ENCODE measurements at places on chromosomes 5 and 9.

- no peak for DNase-seq
These were observed 50.0 kb upstream of the RAI14 start for GRCh38 chr5:34606101-34606500.

DNA sequence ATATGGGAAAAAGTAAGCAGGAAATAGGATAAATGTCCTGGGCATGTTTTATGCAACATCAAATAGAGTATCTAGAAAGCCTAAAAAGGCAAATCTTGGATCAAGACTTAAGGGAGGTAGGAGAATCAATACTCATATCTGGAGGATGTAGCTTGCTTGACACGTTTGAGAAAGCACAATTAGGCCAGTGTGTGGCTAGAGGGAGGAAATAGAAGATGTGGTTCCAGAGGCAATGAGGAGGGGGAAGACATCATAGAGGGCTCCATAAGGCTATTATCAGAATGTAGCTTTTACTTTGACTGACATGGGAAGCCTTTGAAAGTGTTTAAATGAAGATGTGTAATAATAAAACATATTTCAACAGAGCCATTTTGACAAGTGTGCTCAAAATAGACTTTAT, 200.7 kb upstream of the CDH12 start:
- no peak for DNase-seq

DNA sequence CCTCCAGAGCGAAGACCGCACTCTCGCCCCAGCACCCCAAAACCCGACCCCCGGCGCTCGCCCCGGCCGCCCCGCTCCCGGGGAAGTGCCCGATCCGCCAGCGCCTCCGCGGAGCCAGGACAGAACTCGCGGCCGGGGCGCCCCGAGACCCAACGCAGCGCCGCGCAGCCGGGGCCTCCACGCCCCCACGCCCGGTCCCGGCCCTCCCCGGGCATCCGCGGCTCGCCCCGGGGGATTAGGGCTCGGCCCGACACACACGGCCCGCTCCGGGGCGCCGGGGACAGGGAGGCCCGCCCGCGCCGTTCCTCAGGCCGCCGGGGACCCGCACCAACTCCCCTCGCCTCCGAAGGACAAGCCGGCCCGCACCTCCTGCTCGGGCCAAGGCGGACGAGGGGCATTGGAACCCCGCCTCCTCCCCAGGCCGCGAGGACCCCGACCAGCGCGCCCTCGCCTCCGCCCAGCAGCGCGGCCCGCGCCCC, 544 bp downstream of the FNBP1 start:
- DNase-seq, result peak; percentile 43

- DNase-seq, result peak; percentile 78
These were observed 49.9 kb upstream of the TTC23L start for GRCh38 chr5:34789021-34789531.

DNA sequence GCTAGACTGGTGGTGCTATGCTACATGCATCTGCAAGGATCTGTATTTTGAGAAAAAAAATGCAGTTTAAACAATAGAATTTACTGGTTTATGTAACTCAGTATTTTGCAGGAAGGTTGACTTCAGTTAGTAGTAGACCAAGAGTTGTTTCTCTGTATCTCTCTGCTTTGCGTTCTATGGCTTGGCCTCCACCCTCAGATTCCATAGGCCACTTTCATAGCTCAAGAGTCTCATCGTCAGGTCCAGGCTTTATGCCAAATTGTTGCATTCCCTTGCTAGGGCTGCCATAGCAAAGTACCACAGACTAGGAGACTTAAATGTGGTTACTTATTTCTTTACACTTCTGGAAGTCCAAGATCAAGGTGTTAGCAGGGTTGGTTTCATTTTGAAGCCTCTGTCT, 48.1 kb upstream of the RORB start:
- DNase-seq, result no peak

DNA sequence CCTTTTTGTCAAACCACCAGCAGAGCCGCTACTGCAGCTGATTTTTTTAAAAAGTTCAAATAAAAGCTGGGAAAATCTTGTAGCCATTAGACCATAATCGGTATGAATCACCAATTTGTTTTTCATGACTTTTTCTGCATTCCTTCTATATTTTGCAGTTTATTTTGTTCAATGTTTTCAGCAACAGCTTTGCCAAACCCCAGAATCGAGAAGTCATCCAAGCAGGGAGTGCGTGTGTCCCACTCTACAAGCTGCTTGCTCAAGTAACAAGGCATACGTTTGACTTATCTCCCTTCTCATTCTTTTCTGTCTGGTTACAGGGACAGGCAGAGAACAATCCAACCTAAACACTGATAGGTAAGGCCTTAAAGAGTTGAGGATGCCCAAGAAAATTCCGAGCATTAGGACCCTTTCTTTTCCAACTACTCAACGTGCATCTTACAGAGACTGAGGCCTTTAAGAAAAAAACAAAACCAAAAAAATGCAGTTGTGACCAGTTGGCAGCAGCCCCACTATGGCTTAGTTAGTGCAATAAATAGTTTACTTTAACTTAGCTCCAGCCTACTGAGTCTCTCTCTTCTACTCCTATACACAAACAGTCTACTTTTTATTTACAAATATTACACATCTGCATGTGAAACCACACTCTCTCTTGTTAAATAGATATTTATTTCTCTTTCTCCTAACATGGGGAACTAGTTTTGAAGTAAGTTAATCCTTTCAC, 134.7 kb upstream of the SLIT3 start:
- no peak for DNase-seq

DNA sequence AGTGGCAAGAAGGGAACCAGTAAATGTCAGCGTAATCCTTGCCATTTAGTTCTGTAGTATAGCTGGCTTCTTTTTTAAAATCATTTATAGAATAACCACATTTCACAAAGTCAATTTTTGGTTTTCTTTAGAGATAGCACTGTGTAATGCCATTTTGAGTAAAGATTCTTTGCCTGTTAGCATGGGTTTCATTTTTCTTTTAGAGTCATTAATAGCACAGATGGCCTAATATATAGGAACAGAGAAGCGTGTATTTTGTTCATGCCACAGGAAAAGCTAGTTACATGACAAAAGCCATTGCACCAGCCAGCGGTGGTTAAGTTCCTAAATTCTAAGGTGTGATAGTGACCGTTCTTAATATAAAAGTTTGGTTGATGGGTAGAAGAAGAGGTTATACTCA, 1363.9 kb downstream of the MAT2B start:
- no peak for DNase-seq

DNA sequence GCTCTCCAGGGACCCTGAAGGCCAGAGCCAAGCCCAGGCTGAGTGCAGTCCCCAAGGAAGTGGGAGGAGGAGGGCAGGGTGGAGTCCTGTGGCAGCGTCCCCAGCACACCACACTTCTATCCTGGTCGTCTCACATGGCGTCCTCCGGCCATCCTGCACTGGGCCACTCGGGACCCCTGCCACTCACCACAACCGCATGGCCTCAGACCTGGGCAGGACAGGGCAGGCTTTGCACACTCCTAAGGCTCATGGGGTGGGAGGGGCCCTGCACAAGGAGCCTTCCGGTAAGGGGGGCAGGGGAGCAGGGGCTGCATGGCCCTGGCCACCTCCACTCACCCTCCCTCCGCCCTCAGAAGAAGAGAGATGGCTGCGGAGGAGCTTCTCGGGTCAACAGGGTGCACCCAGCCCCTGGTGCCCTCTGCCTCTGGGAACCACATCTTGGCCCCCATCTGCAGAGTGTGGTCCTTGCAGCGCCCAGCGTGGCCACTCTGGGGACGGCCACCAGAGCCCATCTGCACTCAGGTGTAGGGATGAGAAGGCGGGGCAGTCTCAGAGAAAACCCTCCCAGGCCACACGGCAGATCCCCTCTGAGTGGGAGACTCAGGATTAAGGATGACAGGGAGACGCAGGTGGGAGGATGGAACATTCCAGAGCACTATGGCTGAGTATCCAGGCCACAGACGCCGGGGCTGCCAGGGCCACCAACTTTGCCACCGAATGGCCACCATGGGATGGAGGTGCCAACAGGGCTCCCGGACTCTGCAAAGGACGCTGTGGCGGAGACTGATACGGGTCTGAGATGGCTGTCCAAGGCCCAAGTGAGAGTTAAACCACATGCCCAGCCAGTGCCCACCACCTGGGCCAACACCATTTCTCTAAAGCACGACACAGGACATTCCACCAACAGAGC, 7.6 kb downstream of the TPPP start:
- no peak for DNase-seq

GRCh38 chr5:151126199-151126645, 31.4 kb downstream of the ANXA6 start:
- DNase-seq, result peak; percentile 66

DNA sequence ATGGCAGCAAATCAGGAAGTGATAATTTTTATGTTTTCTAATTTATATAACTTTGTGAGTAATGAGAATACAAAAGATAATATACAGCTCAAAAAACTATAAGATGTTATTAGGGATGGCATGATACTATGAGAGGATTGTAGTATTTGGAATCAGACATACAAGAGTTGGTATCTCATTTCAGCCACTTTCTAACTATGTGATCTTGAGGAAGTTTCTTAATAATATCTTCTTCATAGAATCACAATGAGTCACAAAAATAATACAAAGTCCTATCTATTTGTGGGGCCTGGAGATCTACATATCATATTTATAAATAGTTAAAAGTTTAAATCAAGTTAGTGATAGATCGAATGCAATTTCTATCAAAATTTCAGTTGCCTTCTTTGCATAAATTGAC, 23.7 kb upstream of the TMED7 start:
- DNase-seq, result no peak

DNA sequence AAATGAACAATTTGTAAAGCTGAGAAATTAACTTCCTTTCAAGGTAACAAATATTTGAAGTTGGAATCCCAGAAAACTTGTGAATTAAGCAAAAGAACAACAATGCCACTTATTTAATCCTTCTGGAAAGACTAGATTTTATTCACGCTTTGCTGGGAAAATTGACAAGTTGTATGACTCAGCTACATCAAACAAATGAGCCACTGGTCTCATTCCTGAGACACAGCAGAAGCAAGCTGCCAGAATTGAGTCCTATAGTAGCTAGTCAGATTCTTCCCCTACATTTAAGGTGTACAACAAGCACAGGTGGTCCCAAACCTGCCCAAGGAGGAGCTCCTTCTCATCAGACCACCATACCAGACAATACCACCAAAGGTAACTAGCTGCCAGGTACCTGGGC, 280.7 kb downstream of the SPOCK1 start:
- DNase-seq, result no peak

- no peak for DNase-seq
These were observed 48.8 kb upstream of the FBN2 start for GRCh38 chr5:128586848-128587247.

DNA sequence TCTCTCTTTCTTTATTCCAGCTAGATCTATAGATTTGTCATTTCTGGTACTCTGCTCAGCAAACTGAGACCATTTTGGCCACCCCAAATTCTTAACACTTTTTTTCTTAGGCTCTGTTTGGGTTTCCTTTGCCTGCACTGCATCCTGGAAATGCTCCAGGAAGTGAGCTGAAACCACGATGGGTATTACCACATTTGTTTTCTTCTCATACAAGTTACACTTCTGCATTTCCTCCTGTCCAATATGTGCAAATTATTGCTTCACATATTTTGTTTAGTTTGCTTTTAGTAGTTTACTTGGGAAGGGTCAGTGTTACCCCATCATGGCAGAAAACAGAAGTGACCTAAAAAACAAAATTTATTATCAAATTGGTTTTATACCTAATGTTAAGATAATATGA, 498.6 kb upstream of the GRIN3A start:
- no peak for DNase-seq

DNA sequence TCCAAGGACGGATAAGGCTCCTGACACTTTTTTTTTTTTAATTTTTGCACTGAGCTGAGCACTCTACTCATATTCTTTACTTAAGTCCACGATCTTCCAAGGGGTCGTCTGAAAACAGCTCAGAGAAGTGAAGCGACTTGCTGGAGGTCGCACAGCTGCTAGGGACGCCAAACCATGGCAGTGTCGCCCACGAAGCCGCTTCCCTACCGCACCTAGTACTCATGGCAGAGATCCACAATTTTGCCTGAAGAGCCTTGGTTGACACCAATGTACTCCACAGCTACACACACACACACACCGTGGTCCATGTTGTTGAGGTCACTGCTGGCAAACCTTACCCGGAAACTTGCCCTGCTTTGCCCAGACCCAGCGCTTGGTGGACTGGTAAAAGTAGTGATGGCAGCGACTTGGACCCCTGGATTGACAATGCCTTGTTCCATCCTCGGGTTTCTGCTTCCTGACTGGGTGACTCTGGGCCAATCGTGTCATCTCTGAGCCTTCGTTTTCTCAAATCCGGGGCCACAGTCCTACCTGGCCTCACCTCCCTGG, 521 bp upstream of the SLIT3 start:
- no peak for DNase-seq

GRCh38 chr9:98625728-98626127, 83.0 kb downstream of the GABBR2 start:
- DNase-seq, result no peak

DNA sequence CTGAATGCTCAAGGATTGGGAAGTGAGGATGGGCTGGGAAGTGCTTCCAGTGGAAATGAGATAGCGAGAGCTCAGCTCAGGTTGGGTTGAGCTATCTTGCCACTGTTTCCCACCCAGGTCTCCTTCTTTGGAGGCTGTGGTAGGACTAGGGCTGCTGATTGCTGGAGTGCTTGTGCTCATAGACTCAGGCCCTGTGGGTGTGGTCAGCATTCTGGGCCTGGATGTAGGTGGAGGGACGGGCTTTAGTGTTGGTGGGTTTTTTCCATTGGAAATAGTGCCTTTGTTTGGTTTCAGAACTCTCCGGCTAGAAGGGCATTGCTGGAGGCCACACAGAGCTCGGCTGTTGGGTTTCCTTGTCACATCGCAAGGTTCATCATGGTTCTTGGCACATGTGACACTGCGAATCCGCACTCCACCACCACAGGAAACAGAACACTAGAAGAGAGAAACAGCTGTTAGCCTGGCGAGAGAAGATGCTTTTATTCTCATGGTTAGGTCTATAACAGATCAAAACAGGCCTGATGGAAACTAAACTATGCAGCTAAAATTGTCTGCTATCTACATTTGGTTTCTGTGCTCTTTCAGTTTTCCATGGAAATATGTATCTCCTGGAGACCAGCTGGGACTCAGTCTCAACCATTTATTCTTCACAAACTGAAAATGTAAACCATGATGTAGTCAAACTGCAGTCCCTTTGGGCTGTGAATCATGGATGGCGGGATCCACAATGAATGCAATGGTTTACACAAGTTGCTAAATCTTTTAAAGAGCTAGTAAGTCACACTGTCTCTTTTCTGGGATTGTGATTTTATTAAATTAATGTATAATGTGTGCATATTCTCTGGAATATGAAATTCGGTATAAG, 136.2 kb downstream of the TARS1 start:
- DNase-seq, result no peak

GRCh38 chr5:165209101-165209727, 1703.8 kb downstream of the MAT2B start:
- no peak for DNase-seq

DNA sequence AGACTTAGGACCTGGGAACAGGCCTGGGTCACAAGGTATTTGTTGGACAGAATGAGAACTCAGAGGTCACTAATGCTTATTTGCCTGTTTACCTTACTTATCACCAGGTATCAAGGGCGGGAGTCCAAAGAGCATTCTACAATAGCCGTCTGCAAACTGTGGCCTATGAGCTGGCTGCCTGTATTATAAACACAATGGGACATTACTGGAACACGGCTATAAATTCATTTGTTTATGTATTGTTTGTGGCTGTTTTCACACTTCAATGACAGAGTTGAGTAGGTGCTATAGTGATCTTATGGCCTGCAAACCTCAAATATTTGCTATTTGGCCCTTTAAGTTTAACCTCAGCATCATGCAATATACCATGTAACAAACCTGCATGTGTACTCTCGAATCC, 76.6 kb upstream of the ASTN2 start:
- DNase-seq, result no peak
